ENCODE measurements at places on chromosomes 1 and 21.

DNA sequence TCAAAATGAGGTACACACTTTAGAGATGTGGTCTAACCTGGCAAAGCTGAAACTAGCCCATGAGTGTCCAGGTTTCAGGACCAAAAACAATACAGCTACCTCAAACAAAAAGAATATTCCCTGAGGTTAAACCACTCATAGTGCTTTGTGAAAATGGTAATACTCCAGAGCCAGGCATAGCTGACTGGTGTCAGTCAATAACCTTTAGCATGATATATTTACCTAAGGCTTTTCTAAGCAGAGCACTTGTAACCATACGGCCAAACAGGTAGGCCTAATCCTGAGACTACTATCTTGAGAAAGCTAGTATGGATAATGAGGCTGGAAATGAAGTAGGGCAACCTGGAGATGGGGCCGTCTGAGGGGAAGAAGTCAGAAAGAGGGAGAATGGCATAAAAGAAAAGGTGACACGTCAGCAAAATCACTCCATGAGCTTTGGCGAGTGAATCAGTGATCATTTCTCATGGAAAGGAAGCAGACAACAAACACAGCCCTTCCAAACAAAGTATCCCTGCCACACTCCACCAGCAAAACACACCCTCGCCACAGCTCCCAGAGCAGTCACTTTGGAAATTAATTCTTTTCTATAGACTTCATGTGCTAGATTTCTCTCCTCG lies 1.7 kb upstream of the LRRC52 start:
- no peak for DNase-seq

- no peak for DNase-seq
These were observed 103.0 kb downstream of the GREM2 start for GRCh38 chr1:240508950-240509349.

- no peak for DNase-seq
These were observed 8.8 kb downstream of the CDA start for GRCh38 chr1:20597650-20598049.

DNA sequence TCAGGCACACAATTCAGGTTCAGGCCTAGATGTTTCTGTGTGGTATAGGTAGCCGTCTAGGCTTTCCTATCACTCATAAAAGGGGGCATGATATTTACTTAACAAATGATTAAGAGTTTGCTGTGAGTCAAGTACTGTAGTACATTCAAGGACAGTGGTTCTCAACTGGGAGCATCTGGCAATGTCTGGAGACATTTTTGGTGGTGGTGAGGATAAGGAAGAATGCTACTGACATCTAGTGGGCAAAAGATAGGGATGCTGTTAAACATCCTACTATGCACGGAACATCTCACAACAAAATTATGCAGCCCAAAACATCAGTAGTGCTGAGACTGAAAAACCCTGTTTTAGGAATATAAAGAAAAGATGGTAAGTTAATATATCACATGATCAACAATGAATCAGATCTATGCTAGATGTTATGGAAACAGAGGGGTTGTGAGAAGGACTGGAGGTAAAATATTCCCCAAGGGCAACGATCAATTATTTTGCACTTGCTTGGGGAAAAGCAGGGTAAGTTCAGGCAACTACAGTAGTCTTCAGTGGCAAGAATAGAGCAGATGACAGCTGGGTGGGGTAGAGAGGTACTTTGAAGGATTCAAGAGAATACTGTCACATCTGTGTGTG lies 4.9 kb downstream of the DNTTIP2 start:
- DNase-seq: peak; percentile 8

- no peak for DNase-seq
These were observed 492.3 kb upstream of the PRMT6 start for GRCh38 chr1:106564192-106564591.

GRCh38 chr1:198423673-198424072 lies 116.8 kb downstream of the ATP6V1G3 start:
- no peak for DNase-seq

GRCh38 chr1:8259498-8260290 lies 58.2 kb upstream of the SLC45A1 start:
- DNase-seq: no peak

DNA sequence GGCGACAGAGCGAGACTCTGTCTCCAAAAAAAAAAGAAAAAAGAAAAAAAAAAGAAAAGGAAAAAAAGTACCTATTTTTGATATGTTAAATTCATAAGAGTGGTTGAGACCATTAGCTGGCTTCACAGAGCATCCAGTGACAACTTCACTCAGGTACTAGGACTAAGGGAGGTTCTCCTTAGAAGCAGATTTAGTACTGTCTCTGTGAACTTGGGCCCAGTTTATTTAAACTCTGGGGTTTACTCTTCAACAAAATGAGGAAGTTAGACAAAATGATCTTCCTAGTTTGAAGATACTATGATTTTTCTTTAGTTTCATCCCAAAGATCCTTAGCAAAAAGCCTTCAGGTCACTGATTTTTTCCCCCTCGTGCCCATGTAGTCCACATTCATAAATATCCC lies 21.2 kb downstream of the MACO1 start:
- no peak for DNase-seq

DNA sequence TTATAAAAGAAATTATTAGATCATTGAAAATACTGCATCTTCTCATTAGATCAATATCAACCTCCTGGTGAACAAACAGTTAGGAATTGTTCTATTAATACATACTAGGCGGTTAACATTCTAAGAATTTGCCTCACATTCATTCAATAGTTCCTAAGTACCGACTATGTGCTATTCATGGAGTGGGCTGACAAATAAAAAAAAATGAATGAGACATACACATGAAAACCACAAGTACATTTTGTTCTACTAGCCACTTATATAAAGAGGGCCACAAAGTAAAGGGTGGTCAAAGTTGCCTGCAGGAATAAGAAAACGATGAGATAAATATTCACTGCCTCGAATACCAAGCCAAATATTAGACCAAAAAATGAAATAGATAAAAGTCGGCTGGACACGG lies 294.4 kb downstream of the SDCCAG8 start:
- no peak for DNase-seq

- DNase-seq: no peak
These were observed 3.9 kb downstream of the SH2D5 start for GRCh38 chr1:20728371-20729154.

DNA sequence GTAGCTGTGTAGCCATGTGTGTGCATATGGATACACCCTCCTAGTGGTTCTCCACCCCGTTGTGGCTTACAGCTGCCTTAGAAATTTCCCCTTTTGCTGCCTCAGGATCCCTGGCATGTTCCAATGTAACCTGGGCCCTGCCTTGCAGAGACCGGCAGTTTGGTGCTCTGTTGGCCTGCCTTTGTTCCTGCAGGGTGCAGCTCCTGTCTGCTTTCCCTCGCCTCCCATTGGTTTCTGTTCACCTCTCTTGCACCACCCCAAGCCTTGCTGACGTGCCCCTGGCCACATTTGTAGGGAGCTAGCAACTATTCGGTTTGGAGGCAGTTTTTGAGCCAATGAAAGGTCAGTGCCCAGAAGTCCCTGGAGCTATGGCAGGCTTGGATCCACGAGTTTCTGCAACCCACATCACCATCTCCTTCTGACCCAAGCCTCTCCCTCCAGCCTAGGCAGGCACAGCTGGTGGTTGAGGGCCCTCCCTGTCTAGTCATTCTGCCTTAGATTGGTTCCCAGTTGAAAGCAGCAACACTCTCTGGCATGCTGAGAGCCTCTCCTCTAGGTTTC lies 54.9 kb downstream of the MAB21L3 start:
- DNase-seq: no peak

GRCh38 chr1:200998323-200998722 lies 25.2 kb downstream of the KIF21B start:
- no peak for DNase-seq

GRCh38 chr1:113156368-113156767 lies 83.4 kb downstream of the LRIG2 start:
- no peak for DNase-seq

DNA sequence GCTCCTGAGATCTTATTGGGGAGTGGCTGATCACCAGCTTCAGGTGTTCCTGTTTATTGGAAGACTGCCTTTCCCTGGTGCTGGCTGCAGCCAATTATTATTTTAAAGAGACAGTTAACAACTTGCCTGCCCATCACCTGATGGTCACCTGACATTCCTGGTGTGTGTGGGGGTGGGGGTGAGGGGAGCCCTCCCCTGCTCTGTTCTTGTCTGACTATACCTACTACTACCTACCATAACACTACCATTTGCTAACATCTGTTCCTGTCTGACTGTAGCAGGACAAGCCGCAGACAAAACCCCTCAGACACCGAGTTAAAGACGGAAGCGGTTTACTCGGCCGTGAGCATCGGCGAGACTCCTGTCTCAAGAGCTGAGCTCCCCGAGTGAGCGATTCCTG lies 54.9 kb upstream of the NBPF3 start:
- no peak for DNase-seq

DNA sequence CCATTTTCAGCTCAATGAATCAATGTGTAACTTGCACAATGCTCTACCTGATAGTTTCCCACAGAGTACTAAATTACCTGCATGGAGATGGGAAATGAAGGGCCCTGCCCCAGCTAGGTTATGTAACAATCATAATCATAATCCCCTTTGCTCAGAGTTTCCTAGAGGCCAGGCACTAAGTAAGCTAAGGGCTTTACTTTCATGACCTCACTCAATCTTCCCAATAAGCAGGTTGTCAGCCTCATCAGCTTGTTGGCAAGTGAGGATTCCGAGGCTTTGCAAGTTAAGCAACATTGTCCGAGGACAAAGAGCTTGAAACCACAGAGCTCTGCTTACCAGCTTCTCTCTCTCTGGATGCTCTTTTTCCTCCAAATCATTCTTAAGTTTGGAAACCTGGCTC lies 64.1 kb upstream of the NTPCR start:
- no peak for DNase-seq

- no peak for DNase-seq
These were observed 90.5 kb downstream of the VWA5B1 start for GRCh38 chr1:20381045-20381641.

GRCh38 chr1:26429721-26430120 lies 2.4 kb upstream of the DHDDS start:
- no peak for DNase-seq

- no peak for DNase-seq
These were observed 6.6 kb upstream of the ZNF669 start for GRCh38 chr1:247110627-247111258.

DNA sequence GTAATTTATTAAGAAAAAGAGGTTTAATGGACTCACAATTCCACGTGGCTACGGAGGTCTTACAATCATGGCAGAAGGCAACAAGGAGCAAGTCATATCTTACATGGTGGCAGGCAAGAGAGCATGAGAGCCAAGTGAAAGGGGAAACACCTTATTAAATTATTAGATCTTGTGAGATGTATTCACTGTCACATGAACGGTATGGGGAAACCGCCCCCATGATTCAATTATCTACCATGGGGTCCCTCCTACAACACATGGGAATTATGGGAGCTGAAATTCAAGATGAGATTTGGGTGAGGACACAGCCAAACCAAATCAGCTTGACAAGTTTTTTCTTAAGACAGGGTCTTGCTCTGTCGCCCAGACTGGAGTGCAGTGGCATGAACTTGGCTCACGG lies 14.3 kb downstream of the DAP3 start:
- DNase-seq: no peak

DNA sequence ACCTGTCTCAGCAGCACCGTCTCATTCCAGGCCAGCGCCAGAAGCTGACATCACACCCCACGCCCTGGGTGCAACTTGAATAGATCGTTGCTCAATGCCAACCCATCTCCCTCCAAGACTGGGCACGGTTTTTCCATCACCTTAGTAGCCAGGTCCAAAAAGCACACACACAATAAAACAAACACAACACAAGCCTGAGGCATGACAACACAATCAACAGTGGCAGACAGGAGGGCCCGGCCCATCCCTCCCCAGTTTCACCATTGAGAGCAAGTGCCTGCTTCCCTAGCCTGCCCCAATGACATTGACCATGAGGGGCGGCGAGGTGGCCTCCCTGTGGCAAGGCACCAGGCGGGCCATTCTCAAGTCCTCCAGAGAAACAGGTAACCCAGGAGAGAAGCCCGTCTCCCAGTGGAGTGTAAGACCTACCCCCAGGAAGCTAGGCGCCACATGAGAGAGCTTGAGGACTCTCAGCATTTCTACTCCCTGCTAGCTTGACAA lies 2.7 kb downstream of the IFFO2 start:
- no peak for DNase-seq

- DNase-seq: no peak
These were observed 192.8 kb downstream of the PDE4B start for GRCh38 chr1:65985393-65986066.

DNA sequence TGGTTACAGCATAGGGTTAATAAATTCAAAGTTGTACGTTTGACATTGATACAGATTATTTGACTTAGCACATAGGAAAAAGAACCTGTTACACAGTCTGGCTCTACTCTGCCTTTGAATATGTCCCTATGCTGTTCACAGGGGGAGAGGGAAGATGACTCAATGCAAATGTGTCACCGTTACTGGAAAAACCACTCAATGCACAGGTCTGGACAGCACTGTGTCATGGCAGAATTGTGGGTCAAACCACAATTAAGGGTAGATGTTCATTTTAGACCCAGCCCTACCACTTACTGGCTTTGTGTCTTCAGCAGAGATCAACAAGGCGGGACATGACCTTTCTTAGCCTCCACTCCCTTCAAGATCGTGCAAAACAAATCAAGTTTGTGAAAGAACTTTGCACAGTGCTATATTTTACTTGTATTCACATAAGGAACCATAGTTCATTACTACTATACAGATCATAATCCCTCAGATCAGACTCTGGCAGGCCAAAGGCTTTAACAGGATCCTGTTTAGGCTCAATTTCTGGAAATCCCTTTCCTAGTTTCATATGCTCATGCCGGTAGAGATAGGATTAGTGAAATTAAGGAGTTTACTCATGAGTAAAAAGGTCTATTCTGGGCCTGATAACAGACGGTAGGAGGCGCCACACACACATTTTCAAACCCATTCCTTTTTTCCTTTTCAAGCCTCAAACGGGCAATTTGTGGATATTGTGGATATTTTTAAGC lies 22.1 kb downstream of the EIF2D start:
- DNase-seq: no peak

DNA sequence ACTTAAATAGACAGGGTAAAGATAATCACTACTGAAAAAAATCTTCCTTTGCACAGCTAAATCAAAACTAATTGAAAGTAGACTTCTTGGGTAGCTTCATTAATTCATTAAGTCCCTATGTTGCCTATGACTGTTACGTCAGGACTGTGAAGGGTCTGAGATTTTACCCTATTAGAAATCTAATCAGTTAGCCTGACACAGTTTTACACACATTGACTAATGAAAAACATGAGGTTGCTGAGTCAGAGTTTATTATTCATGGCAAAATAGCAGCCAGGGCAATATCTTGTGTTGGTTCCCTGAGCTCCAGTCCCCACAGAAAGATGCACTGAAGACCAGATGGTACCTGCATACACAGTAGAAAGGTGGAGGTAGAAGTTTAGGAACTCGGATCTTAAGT lies 262.5 kb upstream of the ZP4 start:
- DNase-seq: no peak

DNA sequence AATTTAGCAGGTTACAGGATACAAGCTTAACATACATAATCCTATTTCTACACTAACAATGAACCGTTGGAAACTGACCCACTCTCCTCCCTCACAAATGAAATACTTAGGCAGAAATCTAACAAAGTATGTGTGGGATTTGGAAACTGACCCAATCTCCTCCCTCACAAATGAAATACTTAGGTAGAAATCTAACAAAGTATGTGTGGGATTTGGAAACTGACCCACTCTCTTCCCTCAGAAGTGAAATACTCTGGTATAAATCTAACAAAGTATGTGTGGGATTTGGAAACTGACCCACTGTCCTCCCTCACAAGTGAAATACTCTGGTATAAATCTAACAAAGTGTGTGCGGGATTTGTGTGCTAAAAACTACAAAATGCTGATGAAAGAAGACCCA lies 60.3 kb downstream of the TRAF5 start:
- DNase-seq: no peak

GRCh38 chr1:157498736-157499090 lies 53.6 kb downstream of the FCRL5 start:
- DNase-seq: no peak

GRCh38 chr1:119101563-119101962 lies 38.9 kb downstream of the WARS2 start:
- DNase-seq: no peak

Data from SW480 (cell line).